ENCODE measurements at places on chromosomes 11 and 22.
A peak's percentile ranks its signal among the peaks of the same experiment; 100 is the strongest.

- no peak for DNase-seq
Measured at GRCh38 chr11:134512061-134512460, 100.0 kb upstream of the B3GAT1 start.

DNA sequence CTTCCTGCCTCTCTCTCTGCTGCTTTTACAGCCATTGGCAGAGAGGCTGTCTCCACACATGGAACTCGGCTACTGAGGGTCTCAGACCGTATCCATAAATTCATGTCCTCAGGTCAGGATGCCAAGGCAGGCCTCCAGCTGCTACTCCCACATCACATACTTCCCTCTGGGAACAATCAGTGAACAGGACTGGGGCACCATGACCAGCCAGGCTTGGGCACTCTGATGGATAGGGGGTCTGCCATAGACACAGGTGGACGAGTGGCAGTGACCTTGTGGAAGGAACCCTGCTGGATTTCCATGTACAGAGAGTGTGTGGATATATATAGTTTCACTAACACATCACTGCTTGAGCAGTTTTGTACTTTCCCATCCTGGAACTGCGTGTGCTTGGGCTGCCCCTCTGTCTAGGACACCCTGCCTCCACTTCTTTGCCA is 97.7 kb upstream of the PARVA start:
- DNase-seq, result no peak

DNA sequence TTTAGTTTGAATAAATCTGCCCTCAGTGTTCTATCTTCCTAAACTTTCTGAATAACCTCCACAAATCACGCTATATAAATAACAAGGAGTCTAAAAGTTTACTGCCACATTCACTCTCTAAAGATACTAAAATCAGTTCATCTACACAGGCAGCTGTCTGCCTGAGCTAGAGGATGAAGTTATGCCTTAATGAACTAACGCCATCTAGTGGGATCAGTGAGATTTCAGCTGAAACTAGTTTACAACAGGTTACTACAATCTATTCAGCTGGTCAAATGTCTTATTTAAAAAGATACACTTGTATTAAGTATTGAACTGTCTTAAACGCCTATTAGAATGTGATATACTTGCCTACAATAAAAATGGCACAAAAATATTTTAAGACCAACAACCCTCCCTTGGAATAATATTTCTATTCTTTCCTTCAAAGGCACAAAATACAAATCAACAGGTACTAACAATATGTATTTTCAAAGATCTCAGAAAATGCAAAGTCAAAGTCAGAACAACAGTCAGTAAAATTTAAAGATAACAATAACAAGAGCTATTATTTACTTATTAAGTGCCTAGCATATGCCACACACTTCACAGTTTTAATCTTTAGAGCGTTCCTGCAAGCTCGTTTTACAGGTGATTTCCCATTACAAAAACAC is 84.1 kb downstream of the LARGE2 start:
- peak; percentile 37 for DNase-seq

- no peak for DNase-seq
Measured at GRCh38 chr11:121944556-121945230, 171.3 kb downstream of the BLID start.

GRCh38 chr22:41030891-41031290 is 61.5 kb upstream of the EP300 start:
- no peak for DNase-seq

- DNase-seq, result no peak
Measured at GRCh38 chr11:19880088-19880345, 167.4 kb downstream of the NAV2 start.

- peak; percentile 87 for DNase-seq
Measured at GRCh38 chr11:22875869-22876473, 15.7 kb upstream of the CCDC179 start.

DNA sequence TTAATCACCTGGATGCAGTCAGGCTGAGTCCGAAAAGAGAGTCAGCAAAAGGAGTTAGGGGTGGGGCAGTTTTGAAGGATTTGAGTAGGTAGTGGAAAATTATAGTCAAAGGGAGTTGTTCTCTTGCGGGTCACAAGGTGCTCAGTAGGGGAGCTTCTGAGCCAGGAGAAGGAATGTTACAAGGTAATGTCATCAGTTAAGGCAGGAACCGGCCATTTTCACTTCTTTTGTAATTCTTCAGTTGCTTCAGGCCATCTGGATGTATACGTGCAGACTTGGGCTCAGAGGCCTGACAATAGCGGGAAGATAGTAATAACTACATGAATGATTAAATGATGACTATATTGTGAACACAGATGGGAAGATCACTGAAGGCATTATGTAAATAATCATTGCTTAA is 6.2 kb downstream of the SC5D start:
- no peak for DNase-seq

- no peak for DNase-seq
Measured at GRCh38 chr22:47052236-47053012, 290.0 kb downstream of the TBC1D22A start.

DNA sequence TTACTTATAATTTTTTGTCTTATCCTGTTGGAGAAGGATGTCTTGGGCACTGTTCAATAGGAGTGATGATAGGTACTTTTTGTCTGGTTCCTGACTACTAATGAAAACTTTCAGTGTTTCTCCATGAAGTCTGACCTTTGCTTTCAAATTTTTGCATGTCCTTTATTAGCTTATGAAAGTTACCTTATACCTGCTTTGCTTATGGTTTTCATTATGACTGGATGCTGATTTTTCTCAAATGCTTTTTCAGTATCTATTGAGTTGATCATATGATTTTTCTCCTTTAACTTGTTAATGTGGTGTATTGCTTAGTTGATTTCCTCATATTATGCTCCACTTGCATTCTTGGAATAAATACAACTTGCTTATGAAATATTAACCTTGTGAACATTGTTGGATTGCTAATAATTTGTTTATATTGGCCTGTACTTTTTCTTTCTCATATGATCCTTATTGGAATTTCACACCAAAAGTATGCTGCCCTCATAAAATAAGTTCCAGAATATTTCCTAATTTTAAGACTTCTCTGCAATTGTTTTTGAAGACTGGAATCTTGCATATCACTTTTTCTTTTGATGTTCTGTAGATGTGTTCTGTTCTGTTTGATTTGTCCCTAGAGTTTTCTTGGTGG is 85.0 kb upstream of the SC5D start:
- DNase-seq, result no peak

DNA sequence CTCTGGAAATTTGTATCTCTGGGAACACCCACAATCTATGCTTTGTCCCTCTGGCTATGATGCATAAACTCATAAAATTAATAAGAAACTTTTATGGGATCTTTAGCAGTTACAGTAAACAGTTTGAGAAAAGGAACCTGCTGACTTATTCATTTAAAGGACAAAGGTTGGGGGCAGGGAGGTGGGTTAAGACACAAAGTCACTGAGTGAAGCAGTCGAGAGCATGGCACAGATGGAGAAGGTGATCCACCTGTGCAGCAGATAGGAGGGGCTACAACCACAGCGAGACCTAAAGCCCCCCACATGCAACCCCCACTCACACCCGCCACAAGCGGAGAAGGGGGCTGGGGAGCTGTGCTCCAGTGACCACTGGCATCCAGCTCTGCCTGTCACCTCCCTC is 45.0 kb downstream of the SMCO4 start:
- DNase-seq, result no peak

DNA sequence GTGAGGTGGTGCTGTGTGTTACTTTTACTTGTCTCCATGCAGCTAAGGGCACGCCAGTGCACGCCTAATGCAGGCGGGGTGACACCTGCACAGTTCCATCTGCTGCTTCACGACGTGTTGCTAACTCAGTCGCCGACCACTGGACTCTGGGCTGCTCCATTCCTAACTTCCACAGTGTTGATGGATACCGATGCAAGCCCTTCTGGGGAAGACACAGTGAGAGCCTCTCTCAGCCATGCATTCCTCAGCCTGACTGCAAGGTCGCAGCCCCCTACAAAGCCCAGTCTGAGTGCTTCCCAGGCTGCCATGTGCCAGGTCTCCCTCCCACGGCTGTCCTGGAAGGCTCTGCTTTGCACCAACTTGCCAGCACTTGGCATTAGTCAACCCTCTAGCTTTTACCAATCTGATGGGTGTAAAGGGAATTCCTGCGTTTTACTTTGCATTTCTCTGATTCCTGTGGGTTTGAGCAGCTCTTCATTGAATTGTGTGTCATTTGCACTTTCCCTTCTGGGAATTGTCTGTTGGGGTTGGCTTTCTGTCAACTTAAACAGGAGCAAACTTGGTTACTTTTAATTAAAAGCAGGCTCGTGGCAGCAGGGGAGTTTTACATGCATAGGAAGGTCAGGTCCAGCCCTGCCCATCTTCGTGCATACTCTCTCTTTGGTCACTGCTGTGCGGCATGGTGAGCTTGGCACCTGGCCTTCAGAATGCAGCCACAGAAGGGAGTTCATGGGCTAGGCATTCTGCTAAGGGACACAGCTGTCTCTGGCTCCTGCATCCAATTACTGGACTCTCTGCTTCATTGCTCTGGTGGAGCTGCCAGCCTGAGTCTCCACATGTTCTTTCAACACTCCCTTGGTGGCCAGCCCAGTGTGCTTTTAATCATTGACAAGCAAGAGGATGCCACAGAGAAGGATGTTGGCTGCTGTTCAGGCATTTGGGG is 34.6 kb upstream of the SHANK2 start:
- DNase-seq, result no peak

GRCh38 chr11:47403135-47403534 is 5.3 kb upstream of the SLC39A13 start:
- no peak for DNase-seq

- DNase-seq, result no peak
Measured at GRCh38 chr22:29814003-29814402, 24.1 kb downstream of the ASCC2 start.

DNA sequence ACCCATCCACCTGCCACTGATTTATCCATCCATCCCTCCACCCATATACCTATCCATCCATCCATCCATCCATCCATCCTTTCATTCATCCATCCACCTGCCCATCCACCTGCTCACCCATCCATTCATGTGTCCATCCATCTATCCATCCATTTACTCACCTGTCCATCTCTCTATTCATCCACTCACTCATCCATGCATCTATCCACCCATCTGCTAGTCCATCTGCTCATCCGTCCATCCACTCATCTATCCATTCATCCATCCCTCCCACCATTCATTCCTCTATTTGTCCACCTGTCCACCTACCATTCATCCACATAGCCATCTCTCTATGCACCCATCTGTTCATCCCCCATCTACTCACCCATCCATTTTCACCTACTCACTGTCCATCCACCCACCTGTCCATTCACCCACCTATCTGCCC is 48.6 kb upstream of the CCDC188 start:
- no peak for DNase-seq

DNA sequence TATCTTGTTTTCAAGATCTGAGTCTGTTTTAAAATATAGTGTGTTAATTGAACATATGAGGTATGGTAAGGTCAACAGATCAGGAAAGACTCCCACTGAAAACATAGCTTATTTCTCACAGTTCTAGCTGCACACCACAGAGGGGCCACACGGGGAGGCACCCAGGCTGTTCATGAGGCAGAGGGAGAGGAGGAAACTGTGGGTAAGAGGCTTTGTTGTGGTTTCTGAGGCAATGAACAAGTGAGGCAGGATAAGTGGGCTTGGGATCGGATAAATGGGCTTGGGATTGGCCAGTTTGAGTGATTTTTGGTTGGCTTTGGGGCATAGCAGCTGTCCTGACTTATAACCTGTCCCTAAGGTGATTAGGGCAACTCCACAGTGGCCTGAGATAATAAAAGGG is 242.1 kb downstream of the LUZP2 start:
- no peak for DNase-seq

- no peak for DNase-seq
Measured at GRCh38 chr11:105609341-105609781, 512 bp upstream of the GRIA4 start.

- no peak for DNase-seq
Measured at GRCh38 chr11:65917077-65917433, 1.8 kb downstream of the C11orf68 start.

- DNase-seq, result peak; percentile 71
Measured at GRCh38 chr11:111918390-111919256, at the start of gene C11orf52. Gene C11orf52, plus strand, starts transcription at chr11:111918913. Its CDS starts 60 bp downstream, at chr11:111918973.

DNA sequence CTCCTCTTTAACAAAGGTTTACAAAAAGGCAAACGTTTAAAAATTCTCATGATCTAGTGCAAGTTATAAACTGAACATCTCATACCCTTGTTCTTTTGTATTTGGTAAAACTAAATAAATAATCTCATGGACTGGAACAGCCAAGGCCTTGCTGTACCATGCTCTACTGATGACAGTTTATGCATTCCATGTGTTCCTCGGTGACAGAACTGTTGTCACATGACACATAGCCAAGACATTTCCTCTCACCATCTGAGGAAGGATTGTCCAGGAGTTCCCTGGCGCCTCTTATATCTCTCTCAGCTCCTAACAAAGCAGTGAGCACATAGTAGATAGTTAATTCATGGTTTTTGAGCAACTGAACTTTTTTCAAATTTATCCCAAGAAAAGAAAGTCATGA is 12.6 kb downstream of the CCDC83 start:
- DNase-seq, result no peak

DNA sequence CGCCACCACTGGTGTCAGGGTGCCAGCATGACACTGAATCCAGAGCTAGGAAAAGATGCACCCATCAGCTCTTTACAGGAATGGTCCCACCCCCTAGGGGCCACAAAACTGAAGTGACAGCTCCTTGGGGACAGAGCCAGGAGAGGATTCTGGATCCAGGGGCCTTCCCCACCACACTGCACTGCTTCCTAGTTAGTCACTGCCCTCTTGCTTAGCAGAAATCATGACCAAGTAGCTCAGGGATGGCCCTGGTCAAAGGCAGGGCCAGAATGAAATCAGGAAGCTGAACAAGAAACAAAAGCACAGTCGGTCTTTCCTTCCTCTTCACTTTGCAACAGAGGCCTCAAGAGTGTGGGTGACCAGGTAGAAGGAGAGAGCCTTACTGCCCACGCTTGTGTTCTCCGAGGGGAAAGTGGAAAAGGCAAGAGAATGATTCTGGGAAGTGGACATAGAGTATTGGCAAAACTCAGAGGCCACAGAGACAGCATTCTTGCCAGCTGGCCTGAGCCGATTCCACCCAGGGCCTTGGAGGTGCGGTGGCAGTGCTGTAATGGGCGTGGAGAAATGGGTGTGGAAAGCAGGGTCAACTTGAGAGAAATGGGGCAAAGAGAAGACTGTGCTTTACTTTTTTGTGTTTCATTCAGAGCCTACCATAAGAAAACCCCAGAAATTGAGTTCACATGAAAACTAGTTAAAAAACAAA is 39.8 kb downstream of the KCNJ1 start:
- DNase-seq, result no peak

- no peak for DNase-seq
Measured at GRCh38 chr11:71485063-71485399, 32.0 kb downstream of the NADSYN1 start.

DNA sequence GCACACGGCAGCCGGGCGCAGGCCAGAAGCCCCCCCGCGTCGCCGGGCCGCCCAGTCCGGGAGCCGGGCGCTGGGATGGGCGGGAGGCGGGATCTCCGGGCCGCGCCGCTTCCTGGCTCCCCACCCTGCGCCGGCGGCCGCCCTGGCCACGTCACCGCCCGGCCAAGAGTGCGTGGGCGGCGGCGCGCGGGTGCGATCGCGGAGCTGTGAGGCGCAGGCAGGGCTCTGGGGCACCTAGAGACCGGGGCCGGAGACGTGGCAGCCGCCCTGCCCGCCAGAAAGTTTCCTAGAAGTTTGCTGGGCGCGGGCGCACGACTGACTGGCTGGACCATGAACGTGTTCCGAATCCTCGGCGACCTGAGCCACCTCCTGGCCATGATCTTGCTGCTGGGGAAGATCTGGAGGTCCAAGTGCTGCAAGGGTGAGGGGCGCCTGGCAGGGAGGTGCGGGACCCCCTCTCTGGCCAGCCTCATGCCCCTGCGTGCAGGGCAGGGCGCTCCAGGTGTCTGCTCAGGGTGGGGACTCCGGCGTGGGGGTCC is at the start of gene KDELR3:
KDELR3 (plus strand) TSS at position 193 of the 539 bp plus-strand sequence; CDS start at position 331, 138 bp downstream.
- DNase-seq, result no peak

GRCh38 chr11:93526346-93526633 is 16.9 kb downstream of the SMCO4 start:
- no peak for DNase-seq
